ENCODE measurements at places on chromosomes 6 and 20.

GRCh38 chr20:63123331-63123741 is 92.6 kb downstream of the YTHDF1 start:
- DNase-seq, result peak; percentile 0

GRCh38 chr6:116169880-116170279 is 43.9 kb upstream of the COL10A1 start:
- DNase-seq, result no peak

DNA sequence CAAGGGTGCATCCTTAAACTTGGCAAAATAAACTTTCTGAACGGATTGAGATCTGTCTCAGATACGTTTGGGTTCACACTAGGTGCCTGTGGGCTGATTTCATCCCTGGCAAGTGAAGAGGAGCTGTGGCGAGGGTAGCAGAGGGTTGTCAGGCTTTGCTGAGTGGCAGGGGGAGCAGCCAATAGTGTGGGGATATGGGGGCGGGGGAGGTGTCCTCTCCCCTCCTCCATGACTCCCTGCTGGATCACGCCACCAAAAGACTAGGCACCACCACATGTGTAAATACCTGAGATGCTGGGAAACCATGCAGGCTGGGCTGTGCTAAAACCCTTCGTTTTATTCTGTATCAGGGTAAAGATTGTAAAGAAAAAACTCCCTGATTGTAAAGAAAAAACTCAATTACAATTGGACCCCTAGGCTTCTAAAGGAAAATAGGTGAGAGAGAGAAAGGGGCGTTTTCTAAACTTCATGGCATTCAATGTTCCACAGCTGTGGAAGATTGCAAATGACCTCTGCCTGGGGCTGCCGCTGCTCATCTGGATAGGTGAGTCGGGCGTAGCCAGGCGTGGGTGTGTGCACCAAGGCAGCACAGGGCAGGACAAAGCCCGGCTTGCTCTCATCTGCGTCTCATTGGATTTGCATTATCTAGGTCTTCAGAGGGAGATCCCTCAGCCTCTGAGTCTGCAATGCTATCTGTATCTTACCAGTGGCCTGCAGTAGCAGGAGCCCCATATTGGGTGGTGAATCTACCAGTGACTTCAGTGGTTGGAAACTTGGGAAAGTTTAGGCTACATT is 26.9 kb upstream of the ADTRP start:
- DNase-seq, result no peak

GRCh38 chr20:61052776-61053442 is 199.2 kb upstream of the CDH4 start:
- DNase-seq, result no peak

DNA sequence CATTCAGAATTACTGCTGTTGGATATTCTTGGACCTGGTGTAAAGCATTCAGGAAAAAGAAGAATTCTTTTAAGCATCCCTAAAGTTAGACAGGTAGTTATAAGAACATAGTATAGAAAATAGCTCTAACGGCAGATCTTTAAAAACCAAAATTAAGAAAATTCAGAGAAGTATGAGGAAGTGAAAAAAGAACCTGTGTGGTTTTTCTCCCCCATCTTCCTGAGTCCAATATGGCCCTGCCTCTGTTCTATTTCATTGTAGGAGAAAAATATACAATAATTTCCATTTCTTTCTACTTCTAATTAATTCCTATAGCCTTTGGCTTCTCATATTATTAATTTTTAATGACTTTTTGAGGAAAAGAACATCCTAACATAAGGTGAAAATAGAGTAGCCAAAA is 47.1 kb downstream of the FHL5 start:
- DNase-seq, result no peak

DNA sequence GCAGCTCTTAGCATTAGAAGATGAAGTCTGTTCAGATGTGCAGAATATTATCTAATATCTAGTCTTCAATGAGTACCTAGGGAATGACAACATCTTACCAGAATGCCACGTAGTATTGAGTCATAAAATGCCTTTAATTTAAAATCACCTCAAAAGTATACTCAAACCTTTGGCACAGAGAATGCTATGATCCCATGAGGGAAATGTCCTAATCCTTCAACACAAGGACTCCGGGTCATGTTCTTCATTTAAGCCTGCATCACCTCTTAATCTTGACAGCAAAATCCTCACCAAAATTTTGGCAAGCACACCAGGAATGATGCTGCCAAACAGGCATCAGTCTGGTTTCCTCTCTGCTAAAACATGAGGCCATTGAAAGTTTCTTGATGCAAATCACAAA is 23.6 kb upstream of the MARCKS start:
- DNase-seq, result no peak

DNA sequence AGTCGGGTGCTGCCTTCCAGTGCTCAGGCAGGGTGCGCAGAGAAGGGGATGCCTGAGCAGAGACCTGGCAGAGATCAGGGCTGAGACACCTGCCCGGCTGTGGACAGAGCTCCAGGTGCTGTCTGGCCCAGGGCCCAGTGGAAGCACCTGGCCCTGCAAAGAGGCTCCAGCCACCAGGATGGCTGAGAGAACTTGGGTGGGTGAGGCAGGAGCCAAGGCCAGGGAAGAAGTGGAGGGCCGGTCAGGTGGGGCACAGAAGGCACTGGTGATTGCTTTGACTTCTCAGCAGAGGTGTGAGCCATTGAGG is 31.2 kb downstream of the PNLDC1 start:
- DNase-seq, result no peak

- DNase-seq, result no peak
These were observed 25.7 kb upstream of the SIRT5 start for GRCh38 chr6:13548500-13549210.

DNA sequence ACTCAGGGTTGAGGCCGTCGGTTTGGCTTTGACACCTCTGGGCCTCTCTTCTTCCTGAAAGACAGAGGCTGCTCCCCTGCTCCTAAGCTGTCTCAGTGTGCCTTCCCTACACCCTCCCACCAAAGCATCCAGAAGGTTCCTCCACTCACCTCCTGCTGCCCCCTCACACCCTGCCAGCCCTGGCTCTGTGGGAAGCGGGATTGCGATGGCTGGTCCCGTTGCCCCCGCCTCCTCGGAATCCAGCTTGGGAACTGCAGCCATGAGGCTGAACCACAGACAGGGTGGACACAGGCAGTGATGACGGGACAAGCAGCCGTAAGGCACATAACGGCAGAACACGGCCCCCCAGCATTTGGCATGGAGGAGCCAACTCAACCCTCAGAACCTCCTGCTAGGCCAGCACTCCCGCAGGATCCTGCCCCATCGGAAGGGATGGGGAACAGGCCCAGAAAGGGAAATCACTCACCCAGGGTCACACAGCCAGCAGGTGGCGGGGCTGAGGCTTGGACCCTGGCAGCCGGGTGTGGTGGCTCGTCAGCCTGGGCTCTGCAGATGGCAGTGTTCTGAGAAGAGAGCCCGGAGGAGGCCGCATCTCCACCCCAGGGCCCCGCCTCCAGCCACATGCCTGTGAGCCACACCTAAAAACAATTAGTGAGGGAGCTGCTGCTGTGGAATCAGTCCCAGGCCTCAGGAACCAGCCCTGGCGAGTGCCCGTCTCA is 139.6 kb downstream of the PHACTR3 start:
- no peak for DNase-seq

DNA sequence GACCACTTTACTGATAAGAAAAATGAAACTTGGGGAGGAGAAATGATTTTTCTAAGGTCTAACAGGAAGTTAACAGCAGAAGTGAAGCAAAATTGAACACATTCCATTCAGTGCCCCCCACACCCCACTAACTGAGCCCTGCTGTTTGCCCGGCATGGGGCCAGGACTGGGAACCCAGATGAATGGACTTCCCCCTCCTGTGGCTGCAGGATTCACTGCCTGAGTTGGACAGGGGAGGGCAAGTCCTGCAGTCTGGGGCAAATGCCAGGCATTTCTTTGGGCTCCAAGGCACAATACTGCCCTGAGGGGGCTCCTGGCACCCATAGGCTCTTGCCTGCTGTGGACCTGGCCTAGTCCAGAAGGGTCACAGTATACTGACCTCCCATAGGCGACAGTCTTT is 28.3 kb downstream of the FYN start:
- no peak for DNase-seq

GRCh38 chr20:1087311-1087905 is 31.0 kb upstream of the PSMF1 start:
- no peak for DNase-seq
